Colonic mucosa (tissue), 4 donors: ENCODE measurements at places on chromosomes 2 and 18. TPM values are rescaled to one million over a fixed set of nuclear protein-coding genes. Genes with fewer than 3 reads are reported as not detected.

DNA sequence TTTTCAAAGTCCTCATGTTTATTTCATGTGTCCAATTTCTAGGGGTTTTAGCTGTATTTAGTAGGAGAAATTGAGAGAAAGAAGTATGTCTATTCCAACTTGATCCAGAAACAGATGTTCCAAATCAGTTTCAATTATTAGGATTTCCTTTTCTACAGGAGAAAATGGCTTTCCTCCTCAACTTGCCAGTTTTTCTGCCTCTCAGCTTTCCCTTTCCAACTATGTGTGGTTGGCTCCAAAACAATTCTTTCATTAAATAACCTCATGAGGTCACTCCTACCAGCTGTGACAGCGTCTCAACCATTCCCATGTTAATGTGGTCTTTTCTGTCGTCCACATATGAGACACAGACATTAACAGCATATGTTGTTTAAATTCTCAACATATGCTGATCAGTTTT lies 13.1 kb downstream of the XIRP2 start:
- DNase-seq, result no peak

GRCh38 chr2:60780721-60781120 lies 24.7 kb downstream of the PAPOLG start:
- DNase-seq, result no peak

DNA sequence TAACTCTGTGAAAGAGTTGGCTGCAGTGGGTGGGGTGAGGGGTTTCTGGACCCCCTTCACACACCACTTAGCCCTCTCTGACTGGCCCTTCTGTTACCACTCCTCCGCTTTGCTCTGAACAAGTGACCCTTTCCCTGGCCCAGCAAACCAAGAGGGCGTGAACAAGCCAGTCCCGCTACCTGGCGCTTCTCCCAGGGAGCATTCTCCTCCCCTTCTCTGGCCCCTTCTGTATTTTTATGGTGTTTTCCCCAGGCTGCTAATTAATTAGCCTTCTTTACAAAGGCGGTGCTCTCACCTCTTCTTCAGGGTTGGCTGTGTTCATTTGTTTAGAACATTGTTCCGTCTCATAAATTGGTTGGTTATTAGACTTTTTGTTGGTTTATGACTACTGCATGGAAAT lies 180.1 kb downstream of the MGAT5 start:
- DNase-seq, result no peak

DNA sequence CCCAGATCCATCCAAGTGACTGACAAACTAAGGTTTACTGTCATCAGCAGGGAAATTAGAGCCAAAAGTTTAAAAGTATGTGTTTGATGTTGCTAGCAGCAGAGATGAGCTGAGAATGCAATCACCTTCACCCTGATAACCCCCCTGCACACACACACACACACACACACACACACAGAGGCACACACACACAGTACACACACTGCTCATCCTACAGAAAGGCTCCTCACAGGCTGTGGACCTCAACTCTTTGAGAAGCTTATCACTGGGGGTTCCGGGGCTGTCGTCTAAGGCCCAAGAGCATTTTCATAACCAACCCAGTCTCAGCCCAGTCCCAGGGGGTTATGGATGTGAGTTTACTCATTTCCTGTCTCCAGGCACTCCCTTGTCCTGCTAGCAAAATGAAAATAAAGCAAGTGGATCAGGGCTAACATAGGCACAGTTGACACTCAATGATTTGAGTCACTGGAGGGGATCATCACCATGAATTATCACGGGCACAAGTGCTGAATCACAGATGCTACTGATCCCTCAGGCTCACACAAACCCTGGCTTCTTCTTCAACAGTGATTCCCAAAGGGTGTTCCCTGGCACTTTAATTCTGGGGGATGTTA lies 76.6 kb downstream of the ALK start:
- DNase-seq, result no peak

- no peak for DNase-seq
Measured at GRCh38 chr2:23826771-23827170, 100.2 kb downstream of the ATAD2B start.

GRCh38 chr2:40751981-40752380 lies 300.1 kb upstream of the SLC8A1 start:
- DNase-seq, result no peak

- DNase-seq, result no peak
Measured at GRCh38 chr2:217988840-217989204, 14.0 kb downstream of the TNS1 start.

DNA sequence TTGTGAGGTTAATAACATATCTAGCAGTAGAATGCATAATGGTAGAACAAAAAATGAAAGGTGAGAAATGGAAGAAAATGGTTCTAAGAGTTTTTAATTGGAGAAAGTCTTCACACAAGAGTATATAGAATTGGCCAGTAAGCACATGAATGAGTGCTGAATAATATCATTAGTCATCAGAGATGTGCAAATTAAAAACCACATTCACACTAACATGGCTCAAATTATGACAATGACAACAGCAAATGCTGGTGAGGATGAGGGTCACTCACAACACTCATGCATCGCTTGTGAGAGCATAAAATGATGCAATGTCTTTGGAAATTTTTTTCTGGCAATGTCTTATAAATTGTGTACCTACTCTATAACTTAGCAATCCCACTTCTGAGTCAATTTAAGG lies 1355.4 kb upstream of the ACVR2A start:
- no peak for DNase-seq

DNA sequence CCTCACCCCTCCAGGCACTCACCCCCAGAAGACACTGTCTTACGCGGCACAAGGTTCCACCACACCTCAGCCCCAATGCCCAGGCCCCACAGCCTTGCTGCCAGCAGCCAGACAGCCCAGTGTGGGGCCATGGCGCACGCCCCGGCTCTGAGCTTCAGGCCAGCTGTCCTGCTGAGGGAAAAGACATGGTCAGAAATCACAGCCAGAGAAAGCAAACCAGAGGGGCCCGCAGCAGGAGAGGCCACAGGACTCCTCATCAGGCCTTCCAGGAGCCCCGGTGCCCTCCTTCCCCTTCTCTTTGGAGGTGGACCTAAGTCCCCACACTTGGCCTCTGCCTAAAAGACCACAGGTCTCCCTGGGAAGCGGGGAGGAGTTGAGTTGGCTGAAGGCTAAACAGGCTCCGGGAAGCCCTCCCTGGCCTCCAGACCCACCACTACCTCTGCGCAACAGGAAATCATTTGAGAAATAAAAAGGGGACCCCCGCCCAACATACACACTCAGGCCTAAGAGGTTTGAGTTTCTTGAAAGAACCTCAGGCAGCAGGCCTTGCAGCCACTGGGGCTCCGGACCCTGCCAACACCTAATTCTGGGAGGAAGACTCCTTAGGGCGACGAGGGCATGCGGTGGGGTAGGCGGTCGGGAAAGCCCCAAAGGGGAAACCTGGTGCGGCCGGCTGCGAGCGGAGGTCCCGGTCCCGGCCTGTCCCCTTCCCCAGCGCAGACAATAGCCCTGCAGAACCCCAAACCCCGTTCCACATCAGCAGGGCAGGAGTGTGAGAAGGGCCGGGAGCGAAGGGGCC lies 1.9 kb downstream of the SEMA4C start:
- no peak for DNase-seq

GRCh38 chr2:234405462-234405861 lies 91.4 kb downstream of the ARL4C start:
- DNase-seq, result no peak

DNA sequence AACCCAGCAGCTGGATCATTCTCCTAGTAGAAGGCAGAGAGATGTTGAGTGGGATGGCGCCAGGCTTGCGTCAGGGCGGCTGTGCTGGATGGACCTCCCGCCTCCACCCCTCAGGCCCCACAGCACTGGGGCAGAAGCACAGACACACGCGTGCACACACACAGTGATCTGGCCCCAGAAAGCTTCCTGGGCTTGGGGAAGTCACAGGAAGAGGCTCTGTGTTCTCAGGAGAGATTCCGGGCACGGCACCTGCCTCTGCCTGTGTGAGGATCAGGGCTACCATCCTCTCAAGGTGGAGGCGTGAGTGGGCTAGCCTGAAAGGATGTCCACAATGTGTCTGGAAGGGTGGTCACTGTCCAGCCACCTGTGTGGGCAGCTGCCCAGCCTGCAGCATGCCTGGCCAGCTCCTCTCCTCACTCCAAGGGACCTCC lies 229.8 kb upstream of the HS6ST1 start:
- no peak for DNase-seq

DNA sequence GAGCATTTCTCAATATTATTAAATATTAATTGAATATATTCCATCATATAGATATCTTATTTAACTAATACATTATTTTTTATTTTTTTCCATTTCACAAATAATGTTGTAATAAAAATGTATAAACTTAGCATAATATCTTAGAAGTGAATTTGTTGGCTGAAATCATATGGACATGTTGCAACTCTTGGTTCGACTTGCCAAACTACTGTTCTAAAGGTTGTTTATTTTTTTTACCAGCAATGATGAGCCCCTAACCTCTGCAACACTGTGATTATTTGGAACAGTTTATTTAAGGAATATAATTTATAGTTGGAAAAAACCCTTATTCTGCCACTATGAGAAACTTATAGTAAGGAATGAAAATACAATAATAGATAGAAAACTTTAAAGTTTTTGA lies 8.8 kb upstream of the NAB1 start:
- DNase-seq, result no peak

- DNase-seq, result no peak
Measured at GRCh38 chr2:3257166-3257565, 120.5 kb downstream of the EIPR1 start.

DNA sequence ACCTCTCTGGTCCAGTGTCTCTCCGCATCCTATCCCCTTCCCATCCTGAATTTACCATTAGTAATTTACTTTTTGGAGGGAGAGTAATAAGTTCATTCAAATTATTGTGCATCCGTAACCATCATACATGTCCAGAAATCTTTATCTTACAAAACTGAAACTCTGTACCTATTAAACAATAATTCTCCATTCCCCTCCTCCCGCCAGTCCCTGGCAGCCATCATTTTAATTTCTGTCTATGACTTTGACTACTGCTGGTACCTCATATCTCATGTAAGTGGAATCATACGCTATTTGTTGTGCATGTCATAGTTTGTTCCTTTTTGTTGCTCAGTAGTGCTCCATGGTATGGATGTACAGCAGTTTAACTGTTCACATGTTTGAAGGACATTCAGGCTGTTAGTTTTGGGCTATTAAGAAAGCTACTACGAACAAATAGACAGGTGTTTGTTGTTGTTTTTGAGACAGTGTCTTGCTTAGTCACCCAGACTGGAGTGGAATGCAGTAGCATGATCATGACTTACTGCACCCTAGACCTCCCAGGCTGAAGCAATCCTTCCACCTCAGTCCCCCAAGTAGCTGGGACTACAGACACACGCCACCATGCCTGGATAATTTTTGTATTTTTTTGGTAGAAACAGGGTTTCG lies 2.0 kb downstream of the LIMS1 start:
- DNase-seq, result no peak

DNA sequence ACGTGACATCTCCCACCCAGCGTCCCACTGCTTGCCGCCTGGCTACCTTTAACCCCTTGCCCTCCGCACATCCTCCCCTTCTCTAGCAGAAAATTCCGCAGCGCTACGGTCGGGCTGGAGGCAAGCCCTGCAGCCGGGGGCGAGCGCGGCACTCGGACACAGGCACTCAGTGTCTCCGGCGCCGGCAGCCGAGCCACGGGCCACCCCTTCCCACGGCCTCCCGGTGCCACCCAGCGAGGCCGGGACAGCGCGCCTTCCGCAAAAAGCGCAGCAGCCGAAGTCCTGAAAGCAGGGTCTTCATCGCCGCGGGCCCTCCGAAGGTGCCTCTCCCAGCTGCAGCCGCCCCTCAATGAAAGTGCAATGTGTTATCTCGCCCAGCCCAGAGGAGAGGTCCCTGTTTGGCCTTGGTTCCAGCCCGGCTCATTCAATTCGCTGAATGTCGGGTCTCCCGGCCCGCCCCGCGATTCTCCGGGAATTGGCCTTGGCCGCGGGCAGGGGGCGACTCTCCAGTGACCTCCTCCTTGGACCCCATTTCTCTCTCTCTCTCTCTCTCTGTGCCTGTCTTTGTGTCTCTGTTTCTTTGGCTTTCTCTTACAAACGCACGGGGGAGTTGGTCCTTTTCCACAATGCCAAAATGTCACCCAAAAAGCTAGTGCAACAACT lies 1.1 kb downstream of the DLGAP1 start:
- DNase-seq, result no peak

- no peak for DNase-seq
Measured at GRCh38 chr2:223601018-223601417, 1.1 kb downstream of the SCG2 start.

DNA sequence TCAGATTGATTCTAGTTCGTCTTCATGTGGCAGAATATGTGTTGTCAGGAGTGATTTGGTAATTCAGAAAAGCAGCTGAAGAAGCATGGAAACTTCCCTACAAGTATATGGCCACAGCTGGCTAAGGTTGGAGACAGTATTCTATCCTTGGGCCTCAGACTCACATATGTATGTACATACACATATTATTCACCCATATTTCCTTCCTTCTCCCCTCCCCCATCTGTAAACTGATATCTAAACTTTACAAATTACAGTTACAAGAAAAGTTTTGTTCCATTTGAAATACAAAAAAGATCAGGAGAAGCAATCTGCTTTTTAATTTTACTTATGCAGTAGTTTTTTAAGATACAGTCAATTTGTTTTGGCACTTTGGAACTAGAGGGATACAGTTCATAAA lies 3.1 kb downstream of the SP3 start:
- no peak for DNase-seq

ALMS1 gene
- 16.6 TPM for total RNA-seq

ADAM23 gene
- total RNA-seq, result 0.93 TPM

VIL1 gene
- total RNA-seq, result 634 TPM

NTSR2 gene
- total RNA-seq, result not detected

ITGB6 gene
- 24.6 TPM for total RNA-seq

UGT1A10 gene
- 82.9 TPM for total RNA-seq

OTOS gene
- total RNA-seq, result not detected

DES gene
- total RNA-seq, result 24.0 TPM

TUBB8B gene
- 0.27 TPM for total RNA-seq

MTIF2 gene
- 39.1 TPM for total RNA-seq

TNFAIP6 gene
- 0.57 TPM for total RNA-seq

SLC9A2 gene
- total RNA-seq, result 76.2 TPM

CERS6 gene
- total RNA-seq, result 56.7 TPM

GPR45 gene
- not detected for total RNA-seq

RGPD8 gene
- total RNA-seq, result 11.7 TPM

VWA3B gene
- 1.8 TPM for total RNA-seq

ITPRIPL1 gene
- 0.44 TPM for total RNA-seq
